SJSA1 (cell line): ENCODE measurements at places on chromosomes 16 and 17.

- peak overlapping the region; percentile 7; the same call in 1 of the 2 replicates for H3K27ac ChIP-seq
- peaks cover 26% of the 10 kb centered on the region for H3K4me1 ChIP-seq
- H3K4me3 ChIP-seq: peak overlapping the region; percentile 83
- no peaks in the 10 kb centered on the region for H3K27me3 ChIP-seq
- peak; percentile 52 for DNase-seq
Observed at GRCh38 chr17:76735006-76735405, 2.1 kb downstream of the SRSF2 start.

- H3K4me1 ChIP-seq: peaks cover 9% of the 10 kb centered on the region
- DNase-seq: no peak
- no peak overlapping the region for H3K4me3 ChIP-seq
- H3K27me3 ChIP-seq: 0 out of 2 replicates have a peak, but pooled peaks cover 3% of the 10 kb centered on the region
- H3K36me3 ChIP-seq: no peaks in the 10 kb centered on the region
- no peak overlapping the region for H3K27ac ChIP-seq
Observed at GRCh38 chr16:17496891-17497290, 26.1 kb upstream of the XYLT1 start.

- peaks cover 27% of the 10 kb centered on the region for H3K4me1 ChIP-seq
- H3K4me3 ChIP-seq: no peak overlapping the region
- no peak for DNase-seq
- H3K36me3 ChIP-seq: no peaks in the 10 kb centered on the region
Observed at GRCh38 chr16:84354306-84354705, 14.0 kb upstream of the ATP2C2 start.

GRCh38 chr17:56359518-56359917, 206.2 kb downstream of the ANKFN1 start:
- H3K4me1 ChIP-seq: peaks cover 16% of the 10 kb centered on the region
- no peak overlapping the region for H3K27ac ChIP-seq
- DNase-seq: no peak
- H3K4me3 ChIP-seq: no peak overlapping the region
- no peaks in the 10 kb centered on the region for H3K36me3 ChIP-seq

- H3K27me3 ChIP-seq: no peaks in the 10 kb centered on the region
- no peak for DNase-seq
- H3K27ac ChIP-seq: no peak overlapping the region
- no peak overlapping the region for H3K4me3 ChIP-seq
Observed at GRCh38 chr16:53743149-53743566, 39.2 kb downstream of the FTO start.

DNA sequence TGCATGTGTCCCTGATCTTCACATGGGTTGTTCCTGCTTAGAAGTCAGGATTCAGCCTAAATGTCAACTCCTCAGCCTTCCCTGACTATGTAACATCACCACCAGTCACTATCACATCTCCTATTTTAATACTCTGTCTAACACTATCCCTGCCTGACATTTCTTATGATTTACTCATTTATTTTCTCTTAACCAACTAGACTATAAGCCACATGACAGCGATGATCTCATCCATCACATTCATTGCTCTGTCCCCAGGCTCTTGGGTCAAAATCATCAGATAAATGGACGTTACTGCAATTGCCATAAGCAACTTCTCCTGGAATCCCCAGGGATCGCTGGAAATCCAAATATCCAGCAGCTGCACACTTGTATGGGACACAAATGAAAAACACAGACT, 15.7 kb downstream of the CDRT4 start:
- no peak overlapping the region for H3K4me3 ChIP-seq
- peaks cover 6% of the 10 kb centered on the region; the same call in 1 of the 2 replicates for H3K36me3 ChIP-seq
- DNase-seq: no peak
- no peak overlapping the region for H3K27ac ChIP-seq
- no peaks in the 10 kb centered on the region for H3K27me3 ChIP-seq

GRCh38 chr17:50046667-50047066, 9.2 kb upstream of the ITGA3 start:
- no peaks in the 10 kb centered on the region for H3K27me3 ChIP-seq
- peak overlapping the region; percentile 85 for H3K27ac ChIP-seq
- no peak for DNase-seq

- H3K27me3 ChIP-seq: no peaks in the 10 kb centered on the region
- no peaks in the 10 kb centered on the region for H3K36me3 ChIP-seq
- DNase-seq: peak; percentile 77
- H3K27ac ChIP-seq: peak within 1 kb of the TSS; percentile 73
- H3K4me3 ChIP-seq: peak within 1 kb of the TSS; percentile 47
- H3K4me1 ChIP-seq: peaks cover 20% of the 10 kb centered on the region
Observed at GRCh38 chr16:30534368-30535105, at the start of gene ZNF747. ZNF747 (minus strand) TSS chr16:30534858; CDS start chr16:30534679, 179 bp downstream.

DNA sequence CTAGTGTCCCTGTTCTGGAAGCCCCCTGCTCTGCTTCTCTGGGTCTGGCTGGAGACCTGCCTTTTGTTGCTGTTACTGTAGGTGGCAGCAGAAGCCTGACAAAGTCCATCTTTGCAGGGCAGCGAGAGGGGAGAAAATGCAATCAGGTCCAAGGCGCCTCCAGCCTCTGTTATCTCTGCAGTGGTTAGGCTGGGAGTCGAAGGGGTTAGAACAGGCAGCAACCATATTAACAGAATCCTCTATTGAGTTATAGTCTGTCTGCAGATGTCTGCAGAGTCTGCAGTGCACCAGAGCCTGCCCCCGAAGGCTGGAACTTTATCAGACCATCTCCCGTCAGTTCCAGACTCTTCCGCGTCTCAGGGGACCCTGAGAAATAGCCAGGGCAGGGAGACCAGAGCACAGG, 404.9 kb upstream of the EEF2KMT start:
- H3K27me3 ChIP-seq: no peaks in the 10 kb centered on the region; the same call in 1 of the 2 replicates
- no peak overlapping the region for H3K27ac ChIP-seq
- no peak overlapping the region for H3K4me3 ChIP-seq
- no peaks in the 10 kb centered on the region for H3K36me3 ChIP-seq
- DNase-seq: no peak
- no peaks in the 10 kb centered on the region for H3K4me1 ChIP-seq

- H3K4me3 ChIP-seq: no peak overlapping the region
- H3K27ac ChIP-seq: peak overlapping the region; percentile 79
- peaks cover 5% of the 10 kb centered on the region for H3K36me3 ChIP-seq
- no peaks in the 10 kb centered on the region for H3K27me3 ChIP-seq
- peak; percentile 95 for DNase-seq
Observed at GRCh38 chr16:3945751-3946603, 65.5 kb upstream of the CREBBP start.

- no peaks in the 10 kb centered on the region for H3K36me3 ChIP-seq
- peaks cover 19% of the 10 kb centered on the region for H3K27me3 ChIP-seq
- H3K27ac ChIP-seq: no peak overlapping the region
- no peak overlapping the region for H3K4me3 ChIP-seq
- no peak for DNase-seq
Observed at GRCh38 chr17:28446716-28447395, 26.6 kb upstream of the SLC13A2 start.

- DNase-seq: no peak
- peaks cover 3% of the 10 kb centered on the region; the same call in 1 of the 2 replicates for H3K36me3 ChIP-seq
- H3K27me3 ChIP-seq: no peaks in the 10 kb centered on the region
- no peak overlapping the region for H3K4me3 ChIP-seq
Observed at GRCh38 chr17:42277342-42277712, 1.1 kb upstream of the STAT5B start.

DNA sequence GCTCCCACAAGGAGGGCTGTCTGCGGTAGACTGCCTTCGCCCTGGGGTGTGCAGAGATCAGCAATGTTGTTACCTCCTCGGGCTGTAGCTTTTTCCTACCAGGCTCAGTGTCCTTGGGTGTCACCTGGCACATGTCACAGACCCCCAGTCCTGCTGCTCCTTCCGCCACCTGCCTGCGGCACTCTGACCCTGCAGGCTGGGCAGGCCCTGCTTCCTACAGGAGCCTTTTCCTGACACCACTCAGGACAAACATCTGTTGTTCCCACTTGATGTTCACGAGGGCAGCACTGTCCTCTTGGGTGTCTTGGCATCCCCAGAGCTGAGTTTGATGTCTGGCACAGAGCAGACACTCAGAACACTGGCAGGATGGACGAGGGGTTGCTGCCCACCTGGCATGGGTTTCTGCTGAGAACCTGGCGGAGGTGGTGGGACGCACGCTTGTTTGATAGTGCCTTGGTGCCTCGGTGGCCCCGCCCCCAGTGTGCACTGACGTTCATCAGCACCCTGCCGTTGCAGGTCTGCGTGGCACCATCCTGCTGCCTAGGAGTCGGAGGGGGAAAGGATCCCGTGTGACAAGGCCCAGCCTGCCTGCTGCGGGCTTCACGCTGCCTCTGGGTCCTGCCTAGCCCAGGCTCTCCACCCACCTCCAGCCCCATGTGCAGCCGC, 26.7 kb upstream of the NUDT16L1 start:
- H3K36me3 ChIP-seq: peaks cover 56% of the 10 kb centered on the region
- no peaks in the 10 kb centered on the region for H3K27me3 ChIP-seq
- DNase-seq: no peak
- H3K4me3 ChIP-seq: no peak overlapping the region
- H3K4me1 ChIP-seq: no peaks in the 10 kb centered on the region

GRCh38 chr16:31092330-31092729, 2.3 kb downstream of the VKORC1 start:
- no peaks in the 10 kb centered on the region for H3K27me3 ChIP-seq
- DNase-seq: no peak
- no peak overlapping the region for H3K27ac ChIP-seq
- no peak overlapping the region for H3K4me3 ChIP-seq
- peaks cover 17% of the 10 kb centered on the region for H3K36me3 ChIP-seq
- peaks cover 4% of the 10 kb centered on the region; the same call in 1 of the 2 replicates for H3K4me1 ChIP-seq

GRCh38 chr17:34885076-34885475, 76.2 kb downstream of the CCT6B start:
- H3K4me3 ChIP-seq: no peak overlapping the region
- DNase-seq: no peak
- no peaks in the 10 kb centered on the region; the same call in 1 of the 2 replicates for H3K27me3 ChIP-seq

DNA sequence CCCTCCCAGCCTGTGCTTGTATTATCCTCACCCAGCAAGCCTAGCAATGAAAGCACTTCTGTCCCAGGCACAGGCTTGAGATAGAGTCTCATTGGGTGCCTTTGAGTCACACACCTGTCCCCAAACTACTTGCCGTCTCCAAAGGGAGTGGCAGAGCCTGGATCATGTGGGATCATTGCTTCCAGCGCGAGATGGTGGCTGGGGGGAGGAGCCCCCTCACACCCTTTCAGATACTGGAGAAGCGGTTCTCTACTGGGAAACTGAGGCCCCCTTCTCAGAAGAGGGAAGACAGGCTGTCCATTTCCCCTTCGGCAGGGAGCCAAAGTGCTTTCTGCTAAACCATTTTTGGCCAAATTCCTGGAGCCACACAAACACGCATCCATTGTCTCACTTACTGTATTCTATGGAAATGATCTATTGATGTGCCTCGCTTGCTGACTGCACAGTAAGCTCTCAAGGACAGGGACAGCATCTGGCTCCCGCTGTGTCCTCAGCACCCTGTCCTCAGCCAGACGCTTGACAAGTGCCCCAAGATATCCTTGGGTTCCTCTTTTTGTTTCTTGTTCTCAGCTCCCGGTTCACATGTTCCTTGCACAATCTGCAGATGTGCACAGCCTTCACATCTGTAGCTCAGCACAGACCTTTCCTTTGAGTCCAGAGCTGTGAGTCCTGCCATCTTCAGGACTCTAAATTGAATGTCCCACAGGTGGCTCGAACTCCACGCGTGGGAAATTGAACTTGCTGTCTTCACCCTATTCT, 26.0 kb upstream of the DLX3 start:
- no peak overlapping the region for H3K27ac ChIP-seq
- no peaks in the 10 kb centered on the region for H3K36me3 ChIP-seq
- peaks cover 7% of the 10 kb centered on the region for H3K4me1 ChIP-seq
- no peak overlapping the region for H3K4me3 ChIP-seq

GRCh38 chr16:3580251-3580651, 3.0 kb upstream of the NLRC3 start:
- H3K4me3 ChIP-seq: no peak overlapping the region
- no peak for DNase-seq
- peaks cover 20% of the 10 kb centered on the region for H3K36me3 ChIP-seq

- H3K27ac ChIP-seq: no peak overlapping the region
- H3K27me3 ChIP-seq: no peaks in the 10 kb centered on the region
- no peak for DNase-seq
- H3K4me1 ChIP-seq: no peaks in the 10 kb centered on the region
Observed at GRCh38 chr17:3992370-3992769, 28.1 kb upstream of the ATP2A3 start.

GRCh38 chr17:4479982-4480751, 18.5 kb upstream of the SPNS2 start:
- no peak overlapping the region for H3K27ac ChIP-seq
- H3K36me3 ChIP-seq: no peaks in the 10 kb centered on the region
- H3K4me3 ChIP-seq: no peak overlapping the region
- H3K4me1 ChIP-seq: no peaks in the 10 kb centered on the region

DNA sequence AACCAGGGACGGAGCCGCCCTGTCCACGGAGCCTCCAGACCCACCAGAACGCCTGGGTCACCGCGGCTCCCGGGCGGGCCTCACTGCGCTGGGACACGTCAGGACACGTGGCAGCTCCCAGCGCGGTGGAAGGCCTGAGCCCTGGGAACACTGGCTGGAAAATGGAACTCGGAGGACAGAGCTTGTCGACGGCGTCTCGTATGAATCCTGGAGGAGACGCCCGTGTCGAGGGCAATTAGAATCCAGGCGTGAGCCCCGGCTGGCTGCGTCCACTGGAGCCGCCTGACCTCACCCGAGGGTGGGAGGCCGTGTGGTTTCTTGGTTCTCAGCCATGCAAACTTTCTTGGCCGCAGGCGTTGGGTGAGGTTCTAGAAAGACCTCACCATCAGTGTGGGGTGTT, 173.9 kb downstream of the LAT start:
- 0 out of 2 replicates have a peak, but pooled peaks cover 4% of the 10 kb centered on the region for H3K36me3 ChIP-seq
- H3K4me3 ChIP-seq: no peak overlapping the region
- H3K27me3 ChIP-seq: no peaks in the 10 kb centered on the region
- H3K27ac ChIP-seq: no peak overlapping the region
- DNase-seq: no peak
- H3K4me1 ChIP-seq: peaks cover 29% of the 10 kb centered on the region

- DNase-seq: no peak
- H3K36me3 ChIP-seq: no peaks in the 10 kb centered on the region
- H3K4me3 ChIP-seq: no peak overlapping the region
- no peaks in the 10 kb centered on the region for H3K27me3 ChIP-seq
- peaks cover 5% of the 10 kb centered on the region for H3K4me1 ChIP-seq
Observed at GRCh38 chr17:12743046-12743445, 46.3 kb upstream of the ARHGAP44 start.

GRCh38 chr17:66422186-66422585, 119.8 kb downstream of the PRKCA start:
- H3K4me1 ChIP-seq: peaks cover 36% of the 10 kb centered on the region
- H3K27me3 ChIP-seq: no peaks in the 10 kb centered on the region
- no peak for DNase-seq

GRCh38 chr16:89324056-89325010, 106.8 kb downstream of the ZNF778 start:
- H3K4me1 ChIP-seq: peaks cover 72% of the 10 kb centered on the region
- DNase-seq: peak; percentile 57
- H3K27ac ChIP-seq: peak overlapping the region; percentile 81
- H3K27me3 ChIP-seq: no peaks in the 10 kb centered on the region
- no peak overlapping the region for H3K4me3 ChIP-seq

DNA sequence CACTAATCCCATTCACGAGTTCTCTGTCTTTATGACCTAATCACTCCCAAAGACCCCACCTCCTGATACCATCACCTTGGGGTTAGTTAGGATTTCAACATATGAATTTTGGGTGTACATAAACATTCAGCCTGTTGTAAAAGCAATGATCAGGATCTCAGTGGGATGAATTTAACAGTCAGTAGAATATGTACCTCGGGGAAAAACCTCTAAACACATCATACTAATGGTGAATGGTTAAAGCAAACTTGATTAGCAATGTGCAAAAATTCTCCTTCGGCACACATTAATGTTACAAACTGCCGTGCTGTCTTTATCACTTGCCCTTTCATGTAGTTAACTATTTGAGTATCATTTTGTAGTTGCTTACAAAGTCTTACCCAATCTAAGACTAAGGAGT, 10.2 kb downstream of the RNF112 start:
- H3K4me1 ChIP-seq: no peaks in the 10 kb centered on the region
- H3K27me3 ChIP-seq: no peaks in the 10 kb centered on the region; the same call in 1 of the 2 replicates
- no peak for DNase-seq
- H3K27ac ChIP-seq: no peak overlapping the region
